ENCODE measurements at places on chromosomes 12 and 14.

- no peak for DNase-seq
Measured at GRCh38 chr12:101919447-101919846, 42.1 kb downstream of the DRAM1 start.

DNA sequence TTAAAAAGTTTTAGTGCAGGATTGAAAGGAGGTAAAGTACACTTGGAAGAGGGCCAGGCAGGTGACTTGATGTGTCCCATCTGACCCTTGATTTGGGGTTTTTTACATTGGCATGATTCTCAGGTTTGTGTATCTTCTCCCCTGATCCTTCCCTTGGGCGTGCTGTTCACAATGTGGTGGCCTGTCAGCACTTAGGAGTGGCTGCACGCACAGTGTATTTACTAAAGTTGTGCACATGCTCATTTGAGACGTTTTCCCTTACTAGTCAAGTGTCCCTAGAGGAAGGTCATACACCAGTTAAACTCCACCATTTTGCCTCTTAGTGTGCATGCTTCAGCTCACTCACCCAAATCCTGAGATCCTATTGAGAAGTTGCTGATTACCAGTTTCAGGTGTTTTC, 145.7 kb upstream of the PLEKHA5 start:
- no peak for DNase-seq

DNA sequence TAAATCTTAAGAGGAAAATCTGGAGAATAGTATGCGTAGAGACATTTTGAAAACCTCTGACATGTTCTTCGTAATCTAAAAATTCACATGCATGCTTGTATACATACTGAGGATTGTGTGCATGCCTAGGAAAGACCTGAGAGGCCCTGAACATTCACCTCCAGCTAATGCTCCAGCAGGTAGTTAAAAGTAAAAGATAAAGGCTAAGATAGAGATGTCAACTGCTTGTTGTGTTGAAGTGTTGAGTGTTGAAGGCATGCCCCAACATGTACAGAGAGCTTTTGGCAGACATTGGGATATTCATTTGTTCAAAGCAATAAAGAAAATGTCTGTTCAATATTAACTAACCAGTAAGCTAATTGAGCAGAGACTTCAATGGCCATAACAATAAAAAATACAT, 118.6 kb upstream of the SYT1 start:
- no peak for DNase-seq

DNA sequence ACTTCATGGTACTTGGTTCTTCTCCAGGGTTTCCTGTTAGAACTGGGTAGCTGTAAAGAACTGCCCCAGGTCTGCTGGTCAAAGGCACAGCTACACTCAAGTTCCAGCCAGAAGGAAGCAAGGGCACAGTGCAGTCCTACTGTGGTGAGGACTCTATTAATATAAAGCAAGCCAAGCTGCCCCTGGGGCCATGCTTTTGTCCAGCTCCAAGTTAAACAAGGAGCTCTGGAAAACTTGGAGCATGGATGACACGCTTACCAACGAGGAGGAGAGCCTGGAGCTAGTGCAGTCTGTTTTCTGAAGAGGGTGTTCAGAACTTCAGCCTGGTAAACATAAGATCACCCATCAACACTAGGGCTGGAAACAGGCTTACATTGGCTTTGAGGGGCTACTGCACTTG, 4.0 kb downstream of the FZD10 start:
- no peak for DNase-seq

GRCh38 chr12:24553259-24553658, 395.6 kb downstream of the BCAT1 start:
- no peak for DNase-seq
